Left kidney (tissue), 8 donors: ENCODE measurements at places on chromosomes 1 and 21. TPM values are rescaled to one million over a fixed set of nuclear protein-coding genes. Genes with fewer than 3 reads are reported as not detected.

Gene PTBP2
- polyA plus RNA-seq = 65.3 TPM

DNA sequence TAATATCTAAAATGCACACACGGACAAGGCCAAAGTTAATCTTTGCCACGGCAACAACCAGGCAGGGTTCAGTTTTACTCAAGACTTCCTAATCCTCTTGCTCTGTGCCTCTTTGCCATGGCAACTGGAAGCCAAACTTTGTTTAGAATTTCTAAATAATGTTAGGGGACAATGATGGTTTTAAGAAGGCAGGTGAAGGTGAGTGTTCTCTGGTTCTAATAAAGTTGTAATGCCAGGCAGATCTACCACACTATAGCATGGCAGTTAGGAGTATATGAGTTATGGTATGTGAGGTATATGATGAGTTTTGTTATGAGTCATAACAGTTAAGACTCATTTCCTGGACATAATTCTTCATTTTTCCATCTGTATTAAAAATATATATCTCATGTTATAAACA lies 2.7 kb downstream of the PTPRC start:
- DNase-seq = no peak

Gene HTR1D
- 0.23 TPM for polyA plus RNA-seq

- DNase-seq = no peak
These were observed 85.2 kb upstream of the TLR5 start for GRCh38 chr1:223228201-223228600.

GRCh38 chr1:67051196-67051595 lies 2.8 kb downstream of the SLC35D1 start:
- DNase-seq = no peak

Gene RNU1-1
- 1.9 TPM for polyA plus RNA-seq

Gene TEX38
- 0.62 TPM for polyA plus RNA-seq

GRCh38 chr21:35342440-35342839 lies 293.3 kb upstream of the RUNX1 start:
- no peak for DNase-seq
